NCI-H2107 (cell line): ENCODE measurements at places on chromosomes 6 and 20.

- no peak for DNase-seq
These were observed 96.3 kb upstream of the AFDN start for GRCh38 chr6:167730441-167730840.

GRCh38 chr6:156595476-156595875 lies 181.7 kb upstream of the ARID1B start:
- DNase-seq: no peak

GRCh38 chr6:134539865-134540323 lies 222.0 kb upstream of the SGK1 start:
- DNase-seq: no peak

GRCh38 chr6:147586044-147586443 lies 77.6 kb downstream of the SAMD5 start:
- no peak for DNase-seq

- DNase-seq: no peak
These were observed 34.3 kb upstream of the LAMP5 start for GRCh38 chr20:9480066-9480465.

GRCh38 chr20:45948742-45949541 lies 14.5 kb downstream of the PCIF1 start:
- no peak for DNase-seq

DNA sequence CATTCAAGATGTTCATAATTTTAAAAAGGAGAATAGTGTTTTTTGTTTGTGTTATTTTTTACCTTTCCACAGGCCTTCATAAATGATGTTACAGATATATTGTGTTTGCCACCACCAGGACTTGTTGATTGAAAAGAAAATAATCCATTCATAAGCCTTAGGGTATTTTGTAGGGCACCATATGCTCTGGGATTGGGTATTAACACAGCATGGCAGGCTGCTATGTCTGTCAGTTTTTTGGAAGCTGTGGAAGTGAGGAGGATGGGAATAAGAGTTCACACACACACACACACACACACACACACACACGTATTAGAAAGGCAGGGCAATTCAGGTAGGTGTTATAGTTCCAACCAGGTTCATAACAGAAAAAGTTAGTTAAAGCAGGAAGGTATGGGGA lies 237.9 kb downstream of the HDGFL1 start:
- no peak for DNase-seq

DNA sequence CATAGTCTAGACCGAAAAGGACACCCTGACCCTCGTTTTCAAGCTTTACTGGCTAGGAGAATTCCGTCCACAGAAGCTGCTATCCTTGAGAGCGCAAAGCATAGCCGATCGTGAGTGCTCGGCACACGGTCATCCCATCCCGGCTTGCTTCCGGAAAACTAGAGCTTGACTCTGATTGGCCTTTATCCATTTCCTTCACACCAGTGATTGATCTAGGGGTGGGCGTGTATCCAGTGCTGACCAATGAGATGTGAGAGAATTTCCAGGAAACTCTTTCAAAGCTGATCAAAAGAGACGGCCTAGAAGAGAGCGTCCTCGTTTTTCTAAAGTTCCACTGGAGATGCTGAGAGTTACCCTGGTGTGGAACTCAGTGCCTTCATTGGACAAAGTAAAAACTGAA lies 41.0 kb upstream of the NFATC2 start:
- DNase-seq: no peak

DNA sequence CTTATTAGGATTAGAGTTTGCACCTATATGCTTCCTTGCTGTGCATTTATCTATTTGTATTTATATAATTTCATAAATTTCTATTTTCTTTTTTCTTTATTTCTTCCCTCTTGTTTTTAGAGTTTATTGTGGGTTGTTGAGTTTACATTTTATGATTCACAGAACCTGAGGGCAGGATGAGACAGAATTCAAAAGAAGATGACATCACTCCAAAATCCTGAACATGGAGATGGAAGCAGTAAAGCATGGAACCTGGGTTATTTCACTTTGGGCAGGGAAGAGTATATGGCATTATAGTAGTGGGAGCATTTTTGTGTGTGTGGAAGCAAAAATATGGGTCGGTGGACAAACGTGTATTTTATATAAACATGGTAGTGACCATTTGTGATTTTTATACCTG lies 157.5 kb downstream of the RFX6 start:
- no peak for DNase-seq

DNA sequence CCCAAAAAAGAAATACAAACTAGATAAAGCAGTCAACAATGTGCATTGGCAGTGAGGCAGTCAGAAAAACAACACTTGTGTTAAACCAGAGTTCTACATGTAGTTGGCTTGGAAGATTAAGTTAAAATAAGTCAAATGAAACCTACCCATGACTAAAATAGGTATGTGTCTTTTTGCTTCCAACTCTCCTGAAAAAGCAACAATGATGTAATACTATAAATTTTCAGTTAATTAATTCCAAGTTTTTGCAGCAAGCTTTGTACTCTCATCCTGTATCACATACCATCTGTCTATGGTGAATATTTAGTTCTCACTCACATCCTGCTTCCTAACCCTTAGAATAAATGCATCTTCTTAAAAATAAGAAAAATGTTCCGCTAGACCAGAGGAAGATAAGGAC lies 261.5 kb downstream of the KIF16B start:
- DNase-seq: no peak

GRCh38 chr6:36491378-36491965 lies 48.7 kb downstream of the KCTD20 start:
- no peak for DNase-seq

- DNase-seq: no peak
These were observed 69.6 kb downstream of the SSR1 start for GRCh38 chr6:7243179-7243981.

- DNase-seq: no peak
These were observed 75.2 kb upstream of the GLP1R start for GRCh38 chr6:38973178-38974057.

GRCh38 chr6:168394606-168395005 lies 46.4 kb upstream of the SMOC2 start:
- DNase-seq: no peak

GRCh38 chr20:64238115-64238825 lies 17.3 kb upstream of the PCMTD2 start:
- DNase-seq: no peak

DNA sequence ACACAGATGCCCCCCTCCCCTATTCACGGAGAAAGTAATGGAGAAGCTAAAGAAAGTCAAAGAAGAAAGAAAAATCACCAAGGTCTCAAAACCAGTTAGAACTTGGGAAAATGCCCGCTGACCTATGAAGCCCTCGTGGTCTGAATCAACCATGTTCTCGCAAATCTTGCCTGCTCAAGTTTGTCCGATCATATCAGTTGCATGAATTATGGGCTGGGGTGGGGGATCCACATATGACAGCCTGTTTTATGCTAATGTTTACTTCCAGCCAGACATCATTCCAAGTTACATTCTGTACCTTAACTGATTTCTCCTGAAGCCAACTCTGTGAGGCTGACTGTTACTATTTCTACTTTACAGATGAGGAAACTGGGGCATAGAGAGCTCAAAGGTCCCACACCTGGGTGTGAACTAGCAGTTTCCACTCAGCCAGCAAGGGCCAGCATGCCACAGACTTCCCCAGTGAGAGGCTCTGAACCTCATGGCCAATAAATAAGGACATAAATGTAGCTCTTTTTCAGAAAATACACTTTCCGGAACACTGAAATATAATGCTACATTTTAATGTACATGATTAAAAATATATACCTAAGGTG lies 2.1 kb downstream of the RNASET2 start:
- no peak for DNase-seq

DNA sequence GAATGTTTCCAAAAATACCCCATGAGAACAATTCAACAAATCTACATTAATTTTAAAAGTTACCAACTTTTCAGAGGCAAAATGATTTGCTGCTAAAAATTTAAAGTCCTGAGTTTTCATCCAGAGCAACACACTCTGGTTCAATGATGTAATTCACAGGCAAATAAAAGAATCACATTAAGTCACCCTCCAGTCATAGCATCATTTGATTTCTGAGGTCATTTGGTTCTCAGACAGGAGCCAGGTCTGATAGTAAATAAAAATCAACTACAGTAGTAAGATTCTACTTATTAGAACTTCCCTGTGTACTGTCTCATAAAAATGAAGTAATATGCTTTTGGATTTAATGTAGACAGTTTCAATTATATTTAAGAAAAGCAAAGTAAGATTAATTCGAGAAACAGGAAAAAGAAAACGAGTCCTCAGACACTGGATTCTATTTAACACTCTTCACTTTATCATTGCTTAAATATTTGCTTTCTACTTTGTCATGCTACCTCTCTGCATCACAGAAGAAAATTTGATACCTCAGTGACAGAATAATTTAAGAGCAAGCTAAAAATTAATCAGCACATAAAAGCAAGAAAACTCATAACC lies 25.8 kb downstream of the MAP7 start:
- DNase-seq: no peak
